ENCODE measurements at places on chromosomes 4 and X.

- DNase-seq = no peak
Measured at GRCh38 chr4:4490041-4490440, 51.8 kb downstream of the STX18 start.

DNA sequence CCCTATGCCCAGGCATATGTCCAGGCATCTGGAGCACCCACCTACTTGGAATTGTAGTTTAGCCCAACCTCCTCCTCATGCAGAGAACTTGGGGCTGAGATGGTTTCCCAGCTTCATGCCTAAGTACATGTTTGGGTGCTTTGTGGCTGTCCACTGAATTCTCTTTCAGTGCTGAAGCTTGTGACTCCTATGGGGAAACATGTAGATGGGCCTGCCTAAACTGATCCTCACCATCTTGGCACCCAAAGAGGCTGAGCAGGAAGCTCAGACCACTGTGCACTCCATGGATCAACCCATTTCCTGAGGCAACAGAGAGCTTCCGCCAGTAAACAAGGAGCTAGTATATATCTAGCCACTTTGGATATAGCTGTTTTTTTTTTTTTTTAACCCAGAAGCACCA lies 2733.7 kb downstream of the PCDH7 start:
- no peak for DNase-seq

DNA sequence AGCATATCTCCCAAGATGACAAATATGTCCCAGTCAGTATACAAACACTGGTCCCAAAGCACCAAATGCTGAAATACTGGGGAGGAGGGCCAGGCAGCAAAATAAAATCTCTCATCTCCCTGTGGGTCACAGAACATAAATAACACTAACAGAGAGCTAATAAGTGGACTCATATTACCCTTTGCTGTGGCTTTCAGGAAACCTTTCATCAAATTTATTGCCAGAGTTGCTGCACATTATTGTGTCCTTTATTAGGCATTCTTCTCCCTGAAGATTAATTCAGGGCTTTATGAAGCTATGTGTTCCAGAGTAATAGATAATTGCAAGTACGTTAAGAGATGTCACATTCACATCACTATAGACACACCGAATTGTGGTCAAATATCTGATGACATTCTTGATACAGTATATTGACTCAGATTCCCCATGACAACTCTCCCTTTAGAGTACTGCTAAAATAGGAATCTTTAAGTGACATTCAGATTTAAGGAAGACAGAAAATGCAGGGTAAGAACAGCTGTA lies 124.1 kb upstream of the PRR32 start:
- no peak for DNase-seq

DNA sequence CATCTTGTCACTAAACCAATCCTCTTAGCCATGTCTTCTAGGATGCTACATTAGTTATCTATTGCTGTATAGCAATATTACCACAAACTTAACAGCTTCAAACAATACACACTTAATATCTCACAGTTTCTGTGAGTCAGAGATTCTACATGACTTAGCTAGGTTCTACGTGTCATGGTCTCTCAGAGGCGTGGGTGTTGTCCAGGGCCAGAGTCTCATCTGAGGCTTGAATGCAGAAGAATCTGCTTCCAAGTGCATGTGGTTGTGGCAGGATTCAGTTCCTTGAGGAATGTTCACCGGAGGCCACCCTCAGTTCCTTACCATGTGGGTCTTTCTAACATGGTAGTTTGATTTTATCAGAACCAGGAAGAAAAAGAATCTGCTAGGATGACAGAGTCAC lies 26.4 kb downstream of the PPP1R2C start:
- no peak for DNase-seq

DNA sequence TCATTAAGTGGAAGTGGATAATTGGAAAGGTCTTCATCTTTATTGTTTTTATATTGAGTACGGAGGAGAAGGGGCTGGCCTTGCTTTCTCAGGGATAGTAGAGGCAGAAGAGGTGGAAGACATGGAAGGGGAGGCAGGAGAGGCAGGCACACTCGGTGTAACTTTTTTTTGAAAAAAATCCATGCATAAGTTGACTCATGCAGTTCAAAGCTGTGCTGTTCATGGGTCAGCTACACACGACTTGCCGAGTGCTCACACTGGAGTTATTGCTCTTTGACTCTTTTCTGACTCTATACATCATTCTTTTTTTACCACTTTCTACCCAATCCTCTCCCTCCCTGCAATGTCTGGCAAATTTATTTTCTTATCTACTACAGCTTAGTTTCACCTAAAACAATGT lies 158.3 kb upstream of the AADAT start:
- DNase-seq = no peak

DNA sequence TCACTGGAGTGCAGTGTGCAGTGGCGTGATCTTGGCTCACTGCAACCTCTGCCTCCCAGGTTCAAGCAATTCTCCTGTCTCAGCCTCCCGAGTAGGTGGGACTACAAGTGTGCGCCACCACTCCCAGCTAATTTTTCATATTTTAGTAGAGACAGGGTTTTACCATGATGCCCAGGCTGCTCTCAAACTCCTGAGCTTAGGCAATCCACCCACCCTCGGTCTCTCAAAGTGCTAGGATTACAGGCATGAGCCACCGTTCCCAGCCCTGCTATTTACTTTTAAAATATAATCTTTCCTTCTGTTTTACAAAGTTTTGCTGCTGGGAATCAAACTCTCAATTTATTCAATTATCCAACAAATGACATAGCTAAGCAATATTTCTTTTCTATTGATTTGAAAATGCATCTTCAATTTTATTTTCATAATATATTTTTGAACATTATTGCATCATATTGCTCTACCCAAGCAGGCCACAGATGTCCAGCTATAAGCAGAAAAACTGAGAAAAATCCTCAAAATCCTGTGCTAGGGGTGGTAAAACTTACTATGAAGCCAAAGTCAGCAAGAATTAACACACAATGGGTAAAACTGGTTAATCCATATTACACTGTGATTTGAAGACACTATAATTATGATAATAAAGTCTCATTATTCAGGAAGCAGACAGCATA lies 5.2 kb downstream of the TIFA start:
- DNase-seq = no peak

DNA sequence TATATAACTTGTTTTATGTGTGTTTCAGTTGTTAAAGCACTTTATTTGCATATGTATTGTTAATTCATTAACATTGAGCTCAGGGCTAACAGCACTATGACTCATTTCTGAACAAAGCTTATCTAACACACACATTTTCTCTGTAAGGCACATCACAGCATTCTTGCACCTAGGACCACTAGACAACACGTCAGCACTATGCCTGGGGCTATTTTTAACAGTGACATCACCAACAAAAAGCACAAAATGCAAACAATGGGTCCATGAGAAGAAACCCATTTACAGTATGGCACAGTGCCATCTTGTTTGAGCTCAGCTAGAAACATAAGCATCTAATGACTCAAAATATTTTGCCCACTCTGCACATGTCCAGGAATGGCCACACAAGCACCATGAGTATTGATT lies 124.4 kb downstream of the RELL1 start:
- DNase-seq = peak; percentile 5

GRCh38 chr4:43136752-43137151 lies 244.2 kb downstream of the GRXCR1 start:
- no peak for DNase-seq

- no peak for DNase-seq
Measured at GRCh38 chr4:129384974-129385373, 289.0 kb downstream of the C4orf33 start.

DNA sequence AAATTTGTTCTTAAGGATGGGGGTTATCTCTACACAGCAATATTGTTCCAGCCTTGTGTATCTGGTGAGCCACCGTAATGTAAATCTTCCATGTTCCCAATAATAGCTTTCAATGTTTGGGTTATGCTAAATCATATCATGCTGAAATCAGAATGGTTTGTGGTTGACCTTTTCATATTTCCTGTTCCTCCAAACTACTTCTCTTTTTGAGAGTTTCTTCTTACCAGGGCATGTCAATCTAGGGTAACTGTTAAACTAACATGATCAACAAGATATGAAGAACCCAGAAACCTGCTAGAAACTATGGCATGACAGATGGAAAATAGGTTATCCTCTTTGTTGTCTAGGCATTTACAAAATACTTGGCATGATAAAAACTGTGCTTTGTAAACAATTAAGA lies 22.0 kb downstream of the TNMD start:
- no peak for DNase-seq

GRCh38 chr4:129526812-129527211 lies 430.9 kb downstream of the C4orf33 start:
- no peak for DNase-seq

DNA sequence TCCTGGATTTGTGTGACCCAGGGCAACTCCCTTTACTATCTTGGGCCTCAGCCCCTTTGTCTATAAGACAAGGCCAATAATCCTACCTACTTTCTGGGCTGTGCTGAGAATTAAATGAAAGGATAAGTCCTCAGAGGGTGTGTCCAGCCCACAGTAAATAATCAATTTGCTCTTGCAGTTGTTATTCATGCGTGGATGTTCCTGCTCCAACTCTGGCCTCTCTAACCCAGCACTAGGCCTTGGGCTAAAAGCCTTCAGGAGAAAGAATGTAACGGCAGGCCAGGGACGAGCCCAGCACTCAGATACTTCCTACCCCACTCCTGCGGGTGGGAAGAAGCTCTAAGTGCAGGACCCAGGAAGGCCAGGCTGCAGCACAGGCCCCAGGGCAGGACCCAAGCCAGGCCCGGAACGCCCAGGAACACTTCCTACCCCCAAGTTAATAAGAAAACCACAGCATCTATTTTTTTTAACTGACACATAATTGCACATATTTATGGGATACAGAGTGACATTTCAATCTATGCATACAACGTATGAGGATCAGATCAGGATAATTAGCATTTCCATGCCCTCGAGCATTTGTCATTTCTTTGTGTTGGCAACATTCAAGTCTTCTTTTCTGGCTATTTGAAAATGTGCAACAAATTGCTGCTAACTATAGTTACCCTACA lies 179.6 kb upstream of the RBPJ start:
- DNase-seq = no peak

- no peak for DNase-seq
Measured at GRCh38 chr4:7828793-7829301, 110.8 kb downstream of the AFAP1 start.

DNA sequence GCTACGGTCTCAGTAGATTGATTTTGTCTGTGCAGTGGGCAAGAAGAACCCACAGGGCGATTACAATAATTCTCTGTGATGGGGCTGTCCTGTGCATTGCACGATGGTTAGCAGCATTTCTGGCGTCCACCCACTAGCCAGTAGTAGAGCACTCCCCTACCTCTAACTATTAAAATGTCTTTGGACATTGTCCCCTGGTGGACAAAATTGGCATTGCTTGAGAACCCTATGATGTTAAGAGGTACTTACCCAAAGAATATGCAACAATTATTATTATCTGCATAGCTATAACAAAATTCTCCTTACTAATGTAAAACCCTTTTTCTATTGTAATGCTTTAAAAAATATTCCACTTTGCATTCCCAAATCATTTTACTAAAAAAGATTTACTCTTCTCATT lies 109.5 kb upstream of the VCX3A start:
- DNase-seq = peak; percentile 9

- peak; percentile 60 for DNase-seq
Measured at GRCh38 chrX:41703574-41704029, 14.8 kb downstream of the GPR34 start.

DNA sequence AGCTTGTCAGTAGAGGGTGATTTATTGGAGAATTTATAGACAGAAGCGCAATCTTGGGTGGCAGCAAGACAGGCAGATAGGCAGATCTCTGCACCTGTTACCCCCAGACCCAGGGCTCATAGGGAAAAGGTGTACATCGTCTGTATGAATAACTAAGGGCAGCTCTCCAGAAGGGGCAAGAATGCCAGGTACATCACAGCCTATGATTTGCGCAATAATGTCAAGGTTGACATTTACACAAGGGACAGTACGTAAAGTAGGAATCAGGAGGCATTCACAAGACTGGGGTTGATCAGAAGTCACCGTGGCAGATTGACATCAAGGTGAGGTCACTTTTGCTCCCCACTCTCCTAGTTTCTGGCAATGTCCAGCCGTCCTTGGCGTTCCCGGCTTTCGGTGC lies 524.1 kb downstream of the TRIML1 start:
- DNase-seq = no peak

GRCh38 chr4:147942729-147943128 lies 210.8 kb downstream of the ARHGAP10 start:
- DNase-seq = no peak

GRCh38 chrX:137982472-137983172 lies 416.7 kb downstream of the ZIC3 start:
- no peak for DNase-seq

DNA sequence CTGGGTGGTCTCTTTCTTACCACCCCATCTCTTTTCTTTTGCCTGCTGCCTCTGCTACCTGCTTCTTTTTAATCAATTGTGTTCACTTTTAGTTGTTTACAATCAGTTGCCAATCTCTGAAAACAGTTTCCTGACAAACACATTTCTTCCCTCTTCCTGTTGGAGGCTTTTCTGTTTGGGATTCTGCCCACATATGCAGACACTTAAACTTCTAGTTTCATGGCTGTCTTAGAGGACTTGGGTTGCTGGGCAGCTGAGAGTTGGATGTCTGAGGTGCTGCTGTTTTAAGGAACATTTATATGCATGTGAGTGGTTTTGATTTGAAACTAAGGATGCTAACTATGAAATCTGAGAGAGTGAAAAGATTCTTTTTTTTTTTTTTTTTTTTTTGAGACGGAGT lies 112.3 kb upstream of the LIMCH1 start:
- no peak for DNase-seq

GRCh38 chrX:153879741-153880439 lies 6.1 kb downstream of the L1CAM start:
- DNase-seq = no peak

DNA sequence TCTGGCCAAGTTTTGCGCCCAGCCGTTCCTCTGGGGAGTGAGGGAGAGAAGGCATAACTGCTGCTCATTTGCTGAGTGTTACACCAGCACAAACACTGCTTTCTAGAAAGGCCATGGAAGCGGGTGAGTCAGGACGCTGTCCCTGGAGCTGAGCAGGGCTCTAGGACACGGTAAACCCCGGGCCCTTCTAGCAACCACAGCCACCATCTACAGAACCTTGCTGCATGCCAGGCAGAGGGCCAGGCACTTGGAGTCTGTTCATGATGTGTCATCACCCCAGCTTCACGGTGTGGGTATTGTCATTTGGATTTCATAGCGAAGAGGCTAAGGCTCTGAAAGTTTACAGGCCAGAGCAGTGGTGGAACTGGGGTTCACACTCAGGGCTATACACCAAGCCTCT lies 31.8 kb upstream of the C4orf50 start:
- no peak for DNase-seq

GRCh38 chrX:154750301-154751202 lies at the start of gene GAB3:
GAB3 (minus strand) TSS chrX:154751077; CDS start chrX:154751025, 52 bp downstream.
- DNase-seq = peak; percentile 41

GRCh38 chrX:40177942-40178715 lies 80.4 kb upstream of the BCOR start:
- no peak for DNase-seq

DNA sequence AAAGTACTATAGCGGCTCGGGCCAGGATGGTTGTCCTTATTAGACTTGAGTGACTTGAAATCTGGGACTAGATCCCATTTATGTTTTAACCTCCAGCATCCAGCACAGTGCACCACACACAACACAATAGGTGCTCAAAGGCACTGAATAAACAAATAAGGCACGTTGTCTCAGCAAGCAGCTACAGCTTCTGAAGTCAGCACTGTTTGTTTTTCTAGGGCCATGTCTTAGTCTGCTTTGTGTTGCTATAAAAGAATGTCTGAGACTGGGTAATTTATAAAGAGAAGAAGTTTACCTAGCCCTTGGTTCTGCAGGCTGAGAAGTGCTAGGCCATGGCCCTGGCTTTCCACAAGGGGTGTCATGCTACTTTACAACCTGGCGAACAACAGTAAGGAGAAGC lies 102.1 kb upstream of the LNX1 start:
- no peak for DNase-seq
